Activated naive CD4-positive, alpha-beta T cell treated with anti-CD3 and anti-CD28 coated beads, Interleukin-2, amount 50 U/mL, for 16 hours (primary cell): ENCODE measurements at places on chromosomes 3 and 15.

- DNase-seq = no peak
These were observed 59.6 kb upstream of the ZBTB38 start for GRCh38 chr3:141308588-141309218.

GRCh38 chr15:29678504-29679034 is 143.7 kb downstream of the TJP1 start:
- DNase-seq = no peak

GRCh38 chr3:142029052-142029642 is 120.2 kb downstream of the TFDP2 start:
- DNase-seq = no peak

GRCh38 chr15:38455092-38455491 is 1.2 kb downstream of the FAM98B start:
- DNase-seq = no peak

DNA sequence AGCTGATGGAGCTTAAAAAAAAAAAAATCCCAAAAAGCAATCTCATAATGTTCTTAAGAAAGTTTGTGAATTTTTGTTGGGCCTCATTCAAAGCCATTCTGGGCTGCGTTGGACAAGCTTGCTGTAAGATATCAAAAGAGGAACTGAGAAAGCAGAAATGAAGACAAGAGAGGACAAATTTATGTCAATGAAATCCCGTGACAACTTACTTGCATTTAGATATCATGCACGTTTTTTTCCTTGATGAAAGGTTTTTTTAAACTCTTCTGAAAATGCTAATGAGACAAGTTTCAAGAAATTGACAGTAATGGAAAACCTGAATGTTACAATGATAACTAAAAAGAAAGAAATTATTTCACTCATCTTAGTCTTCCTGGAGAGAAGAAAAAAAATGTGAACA is 662.9 kb downstream of the SQOR start:
- DNase-seq = no peak

DNA sequence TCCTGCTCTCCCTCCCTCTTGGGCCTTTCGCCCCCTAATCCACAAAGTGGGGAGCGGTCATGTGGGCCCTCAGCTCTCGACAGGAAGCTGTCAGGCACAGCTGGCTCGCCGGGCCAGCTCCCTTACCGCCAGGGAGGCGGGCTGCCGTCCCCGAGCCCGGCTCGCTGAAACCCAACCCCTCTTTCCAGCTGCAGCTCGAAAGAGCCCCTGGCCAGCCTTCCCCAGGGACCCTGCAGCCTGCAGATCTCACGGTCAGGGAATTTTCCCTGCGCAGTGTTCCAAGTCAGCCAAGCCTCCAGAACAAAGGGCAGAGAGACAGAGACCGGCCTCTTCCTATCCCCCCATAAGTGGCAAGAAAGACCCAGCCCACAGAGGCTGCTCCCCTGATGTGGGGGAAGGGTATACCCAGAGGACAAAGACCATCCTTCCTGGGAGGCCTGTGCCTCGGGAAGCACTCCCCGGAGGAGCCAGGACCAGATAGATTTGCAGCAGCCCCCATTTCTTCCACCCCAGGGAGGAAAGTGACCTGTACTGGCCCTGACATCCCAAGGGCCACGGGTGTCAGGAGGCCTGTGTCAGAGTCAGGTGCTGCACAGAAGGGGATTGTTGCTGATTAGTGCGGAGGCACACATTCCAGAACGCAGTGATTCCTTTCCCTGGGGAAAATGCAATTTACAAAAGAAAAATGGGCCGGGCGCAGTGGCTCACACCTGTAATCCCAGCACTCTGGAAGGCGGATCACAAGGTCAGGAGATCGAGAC is 32.6 kb downstream of the MAGEF1 start:
- no peak for DNase-seq

DNA sequence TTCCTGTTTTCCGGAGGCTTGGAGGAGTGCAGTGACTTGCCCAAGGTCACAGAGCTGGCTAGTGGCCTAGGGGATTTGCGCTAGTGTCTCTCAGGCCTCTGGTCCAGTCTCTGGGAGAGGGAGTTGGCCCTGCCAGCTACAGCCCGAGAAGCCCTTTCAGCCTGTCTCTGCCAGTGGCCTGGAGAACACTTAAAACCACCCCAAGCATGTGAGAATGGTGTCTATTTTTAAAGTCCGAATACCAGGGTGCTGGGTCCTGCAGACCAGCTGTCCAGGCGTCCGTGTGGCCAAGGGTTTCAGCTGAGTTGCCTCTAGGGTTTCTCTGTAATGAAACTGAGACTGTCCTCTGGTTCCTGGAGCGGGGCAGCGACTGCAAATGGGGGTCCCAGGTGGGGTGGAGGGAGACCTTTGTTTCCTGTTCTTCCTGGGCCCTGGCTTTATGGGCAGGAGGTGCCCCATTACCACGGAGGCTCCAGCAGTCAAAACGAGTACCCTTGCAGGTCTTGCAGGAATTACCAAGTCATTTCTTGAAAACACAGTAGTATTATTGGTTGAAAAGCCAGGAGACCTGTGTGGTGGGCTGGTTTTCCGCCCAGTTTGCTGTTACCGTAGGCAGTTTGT is 2.2 kb downstream of the CAND2 start:
- no peak for DNase-seq

DNA sequence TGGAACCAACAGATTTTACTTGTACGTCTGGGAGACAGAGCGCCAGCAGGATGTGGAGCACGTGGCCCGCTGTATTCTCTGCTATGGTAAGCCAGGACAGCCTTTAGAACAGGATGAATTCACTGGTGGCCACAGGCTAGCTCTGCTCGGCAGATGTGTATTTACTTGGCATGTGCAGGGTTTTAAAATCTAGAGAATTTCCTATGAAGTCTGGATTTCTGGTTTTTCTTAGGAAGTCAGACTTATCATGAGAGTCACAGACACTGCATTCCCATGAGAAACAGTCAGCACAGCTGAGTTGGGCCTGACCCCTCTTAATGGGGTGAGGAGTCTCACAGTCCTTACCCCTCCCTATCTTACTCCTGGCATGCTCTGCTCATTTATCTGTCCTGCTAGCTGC is 84.6 kb upstream of the COL6A5 start:
- no peak for DNase-seq

DNA sequence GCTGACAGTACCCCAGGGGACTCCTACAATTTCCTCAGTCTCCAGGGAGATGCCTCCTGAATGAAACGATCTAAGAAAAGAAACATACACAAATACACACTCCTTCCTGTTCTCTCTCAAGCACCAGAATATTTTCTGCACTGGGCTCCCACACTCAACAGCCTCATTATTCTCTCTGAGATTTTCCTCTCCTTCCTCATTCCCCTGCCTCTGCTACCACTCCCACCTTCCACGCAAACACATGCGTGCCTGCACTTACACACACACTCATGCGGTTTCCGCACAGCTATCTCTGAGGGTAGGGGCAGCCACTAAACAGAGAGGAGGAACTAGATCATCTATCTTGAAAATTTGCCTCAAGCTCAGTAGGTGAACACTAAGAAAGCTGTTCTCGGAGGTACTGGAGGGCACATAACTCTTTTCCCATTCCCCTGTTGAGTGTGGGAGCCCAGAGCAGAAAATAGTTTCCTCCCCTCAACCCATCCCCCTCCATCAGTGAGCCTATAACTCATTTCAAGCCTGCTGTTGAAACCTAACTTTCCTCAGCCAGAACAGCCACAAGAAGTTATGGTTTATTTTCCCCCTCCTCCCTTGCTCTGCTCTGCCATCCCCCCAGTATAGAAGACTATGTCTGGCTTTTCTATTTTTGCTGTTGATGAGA is 30.5 kb upstream of the TIPARP start:
- DNase-seq = peak; percentile 28

DNA sequence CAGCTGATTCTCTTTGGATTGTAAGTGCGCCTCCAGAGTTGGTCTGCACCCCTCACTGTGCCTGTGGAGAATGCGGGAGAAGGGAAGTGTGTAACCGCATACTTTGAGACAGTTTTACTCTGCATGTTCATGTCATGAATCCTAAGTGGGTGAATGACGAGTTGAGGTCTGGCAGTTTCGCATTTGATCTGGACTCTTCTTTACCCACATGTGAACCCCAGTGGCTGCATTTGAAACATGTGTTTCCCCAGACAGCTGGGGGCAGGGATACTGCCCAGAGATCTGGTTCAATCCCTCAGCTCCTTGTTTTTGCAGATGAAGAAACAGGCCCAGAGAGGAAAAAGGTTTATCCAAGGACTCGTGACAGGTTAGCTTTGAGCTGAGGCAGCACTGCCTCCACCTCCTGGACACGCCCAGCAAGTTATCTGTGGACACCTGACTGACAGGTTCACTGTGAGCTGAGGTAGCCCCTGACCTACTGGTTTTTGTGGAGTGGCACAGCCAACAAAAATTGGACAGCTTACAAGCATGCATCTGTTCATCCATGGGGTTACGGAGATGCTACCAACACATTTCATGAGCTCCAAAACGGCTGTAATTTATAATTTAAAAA is 207.3 kb downstream of the XXYLT1 start:
- no peak for DNase-seq

GRCh38 chr3:121739902-121740301 is 9.6 kb downstream of the GOLGB1 start:
- no peak for DNase-seq

- no peak for DNase-seq
These were observed 90.1 kb upstream of the BHLHE40 start for GRCh38 chr3:4888913-4889846.

GRCh38 chr3:72739531-72740466 is 108.4 kb downstream of the SHQ1 start:
- no peak for DNase-seq

DNA sequence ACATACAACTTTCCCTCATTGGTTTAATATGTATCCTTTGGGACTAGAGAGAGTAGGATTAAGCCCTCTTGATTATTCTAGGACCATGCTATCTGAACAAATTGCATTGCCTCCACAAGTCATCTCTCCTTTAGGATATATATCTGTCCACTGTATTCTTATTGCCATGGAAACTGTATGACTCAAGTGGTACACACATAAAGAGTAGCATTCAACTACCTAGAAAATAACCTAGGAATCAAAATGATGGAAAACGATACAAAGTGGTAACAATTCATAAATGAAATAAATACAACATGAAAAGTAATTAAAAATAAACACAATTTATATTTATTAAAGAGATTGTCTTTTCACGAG is 212.1 kb upstream of the P2RY1 start:
- DNase-seq = no peak

- DNase-seq = peak; percentile 75
These were observed 24.7 kb downstream of the LOXL1 start for GRCh38 chr15:73950831-73951561.

DNA sequence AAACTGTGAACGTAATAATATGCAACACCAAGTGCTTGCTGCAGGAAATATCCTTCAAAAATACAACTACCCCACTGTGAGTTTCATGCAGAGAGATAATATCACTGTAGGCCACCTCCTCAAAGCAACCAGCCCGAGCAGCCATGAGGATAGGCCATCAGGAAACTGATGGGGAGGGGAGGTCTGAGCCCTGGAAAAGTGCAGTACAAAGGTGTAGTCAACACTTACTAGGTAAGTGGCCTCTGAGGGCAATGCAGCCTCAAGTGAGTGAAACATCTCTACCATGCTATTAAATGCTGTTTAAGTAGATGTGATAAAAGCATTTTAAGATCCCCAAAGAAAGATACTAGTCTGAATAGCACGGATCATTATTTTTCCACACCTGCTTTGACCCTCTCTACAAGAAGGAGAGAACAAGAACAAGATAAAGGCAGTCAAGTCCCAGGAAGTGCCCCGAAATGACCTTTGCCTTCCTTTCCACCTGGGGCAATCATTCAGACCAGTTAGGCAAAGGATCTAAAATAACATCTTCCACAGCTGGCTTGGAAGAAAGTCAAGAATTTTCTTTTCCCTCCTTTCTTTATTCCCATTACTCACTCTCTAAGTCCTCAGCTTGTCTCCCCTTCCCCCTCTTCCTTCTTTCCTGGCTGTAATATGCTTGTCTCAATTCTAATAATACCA is 62.8 kb downstream of the FMN1 start:
- DNase-seq = no peak

- DNase-seq = no peak
These were observed 79.6 kb downstream of the TP63 start for GRCh38 chr3:189710620-189711402.

DNA sequence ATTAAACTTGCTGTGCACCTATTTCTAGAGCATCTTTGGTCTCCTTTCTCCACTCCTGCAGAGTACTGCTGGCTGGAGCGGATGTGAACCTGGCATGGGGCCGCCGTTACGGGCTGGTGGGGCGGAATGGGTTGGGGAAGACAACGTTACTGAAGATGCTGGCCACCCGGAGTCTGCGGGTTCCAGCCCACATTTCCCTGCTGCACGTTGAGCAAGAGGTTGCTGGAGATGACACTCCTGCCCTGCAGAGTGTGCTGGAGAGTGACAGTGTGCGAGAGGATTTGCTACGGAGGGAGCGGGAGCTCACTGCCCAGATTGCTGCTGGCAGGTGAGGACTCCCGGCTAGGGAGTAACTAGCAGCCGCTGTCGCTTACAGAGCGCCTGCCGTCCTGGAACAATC is 2.1 kb downstream of the ABCF3 start:
- no peak for DNase-seq

- DNase-seq = no peak
These were observed 591.5 kb downstream of the ZNF385D start for GRCh38 chr3:21159543-21159906.

- no peak for DNase-seq
These were observed 407.1 kb downstream of the LSAMP start for GRCh38 chr3:116037954-116038911.

DNA sequence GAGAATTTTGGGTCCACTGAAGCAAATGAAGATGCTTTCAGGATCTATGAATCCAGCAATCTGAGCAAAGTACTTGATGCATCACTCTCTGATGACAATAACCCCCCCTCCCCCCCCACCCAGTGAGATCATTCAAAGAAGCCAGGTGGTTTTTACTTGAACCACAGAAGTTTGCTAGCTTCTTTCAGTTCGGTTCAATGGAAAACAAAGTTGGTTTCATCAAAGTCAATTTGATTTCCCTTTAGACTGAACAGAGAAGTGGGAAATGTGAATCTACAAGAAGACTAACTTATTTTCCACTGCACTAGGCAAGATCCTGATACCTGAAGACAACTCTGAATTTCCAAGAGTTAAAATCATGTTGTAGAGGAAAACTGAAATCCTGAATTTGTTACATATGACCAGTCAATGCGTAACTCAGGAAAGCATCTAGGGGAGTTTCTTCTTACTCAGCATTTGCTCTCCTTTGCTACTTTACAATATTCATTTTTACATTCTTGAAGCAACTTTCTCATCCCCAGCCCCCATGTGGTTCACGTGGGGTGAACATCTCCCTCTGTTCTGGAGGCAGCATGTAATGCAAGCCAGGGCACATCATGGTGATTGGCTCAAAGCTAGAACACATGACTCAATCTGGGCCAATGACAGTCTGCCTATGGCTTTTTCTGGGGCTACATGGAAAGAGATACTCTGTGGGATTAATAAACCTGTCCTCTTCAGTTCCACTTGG is 572.6 kb downstream of the FOXP1 start:
- peak; percentile 81 for DNase-seq

- no peak for DNase-seq
These were observed 372.5 kb upstream of the BCHE start for GRCh38 chr3:166209701-166210100.

DNA sequence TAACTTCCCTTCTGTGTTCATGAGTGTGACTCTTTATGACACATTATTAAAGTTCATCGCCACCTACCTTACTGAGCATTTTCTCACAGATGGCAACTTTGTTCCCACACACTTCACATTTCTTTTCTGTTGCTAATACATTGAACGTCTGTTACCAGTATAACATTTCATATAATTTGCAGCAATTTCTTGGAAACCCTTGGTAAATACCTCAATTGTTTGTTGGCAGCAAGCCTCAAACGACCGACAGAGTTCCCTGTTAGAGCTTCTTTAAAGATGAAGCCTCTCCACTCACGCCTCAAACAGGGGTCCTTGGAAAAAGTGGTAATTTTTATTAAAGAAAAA is 3.2 kb upstream of the CHSY1 start:
- no peak for DNase-seq
